ENCODE measurements at places on chromosomes 2 and 18. TPM values are rescaled to one million over a fixed set of nuclear protein-coding genes. Genes with fewer than 3 reads are reported as not detected.

Gene MERTK
- total RNA-seq = 34.2 TPM

- DNase-seq = no peak
Measured at GRCh38 chr2:167487728-167488127, 599.4 kb downstream of the XIRP2 start.

DNA sequence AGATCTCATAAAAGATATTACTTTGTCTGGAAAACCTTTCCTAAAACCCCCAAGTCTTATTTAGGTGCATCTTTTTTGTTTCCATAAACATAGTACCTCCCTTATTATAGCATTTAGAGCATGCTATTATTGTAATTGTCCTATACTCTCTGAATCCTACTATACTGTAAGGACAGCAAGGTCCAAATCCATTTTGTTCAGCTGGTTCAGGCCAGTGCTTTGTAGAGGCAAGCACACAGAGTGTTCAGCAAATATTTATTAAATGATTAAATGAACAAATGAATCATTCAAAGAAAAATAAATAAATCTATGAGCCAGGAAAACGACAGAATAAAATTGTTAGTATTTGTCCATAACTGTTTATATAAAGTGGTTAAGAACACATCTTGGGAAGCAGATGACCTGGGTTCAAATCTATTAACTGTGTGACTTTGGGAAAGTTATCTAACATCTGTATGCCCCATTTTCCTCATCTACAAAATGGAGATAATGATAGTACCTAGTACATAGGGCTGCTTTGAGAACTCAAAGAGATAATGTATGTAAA is 86.0 kb downstream of the COL3A1 start:
- DNase-seq = no peak

DNA sequence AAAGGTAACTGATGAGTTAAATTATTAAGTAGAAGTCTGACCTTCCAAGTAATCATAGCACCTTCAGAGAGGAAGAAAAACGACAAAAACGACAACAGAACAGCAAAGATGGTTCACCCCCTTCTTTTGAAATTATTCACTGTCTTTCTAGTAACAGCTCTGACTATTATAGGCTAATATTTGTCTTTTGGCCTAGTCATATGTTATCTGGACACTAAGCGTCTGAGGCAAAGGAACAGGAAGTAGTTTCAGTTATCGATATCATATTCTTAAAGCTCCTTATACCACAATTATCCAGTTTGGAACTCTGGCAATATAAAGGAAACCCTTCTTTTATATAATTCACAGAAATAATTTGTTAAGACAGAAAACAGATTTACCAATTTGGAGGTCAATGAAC is 27.6 kb upstream of the SLC40A1 start:
- DNase-seq = no peak

- peak; percentile 54 for DNase-seq
Measured at GRCh38 chr2:238444242-238444641, 17.5 kb downstream of the ASB1 start.

DNA sequence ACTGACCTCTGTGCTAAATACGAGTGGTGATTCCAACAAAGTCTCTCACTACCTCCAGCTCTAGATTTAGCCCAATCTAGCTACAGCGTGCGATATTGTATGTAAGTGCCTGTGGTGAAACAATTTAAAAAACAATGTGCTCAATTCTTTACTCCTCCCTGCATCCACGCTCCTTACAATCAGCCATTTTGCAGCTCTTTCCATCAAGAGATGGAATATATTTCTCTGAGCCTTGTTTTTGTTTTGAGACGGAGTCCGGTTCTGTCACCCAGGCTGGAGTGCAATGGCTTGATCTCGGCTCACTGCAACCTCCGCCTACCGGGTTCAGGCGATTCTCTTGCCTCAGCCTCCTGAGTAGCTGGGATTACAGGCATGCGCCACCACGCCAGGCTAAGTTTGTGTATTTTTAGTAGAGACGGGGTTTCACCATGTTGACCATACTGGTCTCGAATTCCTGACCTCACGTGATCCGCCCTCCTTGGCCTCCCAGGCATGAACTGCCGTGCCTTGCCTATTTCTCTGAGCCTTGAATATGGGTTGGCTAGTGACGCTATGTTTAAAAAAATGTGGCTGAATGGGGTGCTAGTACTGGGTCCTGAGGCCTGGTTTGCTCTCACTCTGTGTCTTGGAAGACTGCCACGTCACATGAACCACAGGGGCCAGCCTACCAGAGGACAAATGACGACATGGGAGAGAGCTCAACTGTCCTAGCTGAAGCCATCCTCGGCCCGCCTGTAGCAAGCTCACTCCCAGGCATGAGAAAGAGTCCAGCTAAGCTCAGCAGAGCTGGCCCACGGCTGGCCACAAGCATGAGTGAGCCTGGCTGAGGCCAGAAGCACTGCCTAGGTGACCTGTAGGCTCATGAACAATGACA is 14.8 kb downstream of the WDFY1 start:
- peak; percentile 88 for DNase-seq

GRCh38 chr2:231935207-231935524 is 9.0 kb upstream of the NPPC start:
- DNase-seq = no peak

DNA sequence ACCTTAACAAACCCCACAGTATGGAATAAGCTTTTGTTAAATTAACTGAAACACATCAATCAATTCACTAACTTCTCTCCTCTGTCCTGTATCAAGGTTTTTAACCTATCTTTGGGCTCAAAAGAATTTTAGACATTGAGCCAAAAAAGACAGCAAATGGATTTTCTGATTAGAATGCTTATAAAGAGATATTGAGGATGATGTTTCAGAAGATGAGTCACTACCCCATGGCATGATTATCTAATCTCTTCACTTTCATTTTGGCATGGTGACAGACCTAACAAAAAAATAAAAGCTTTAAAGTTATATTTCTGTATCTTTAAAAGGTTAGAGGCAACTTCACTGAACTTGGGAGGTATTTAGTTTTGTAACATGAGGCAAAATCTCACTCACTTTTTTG is 55.5 kb downstream of the SGPP2 start:
- no peak for DNase-seq

GRCh38 chr2:84894758-84895520 is 10.5 kb upstream of the TMSB10 start:
- no peak for DNase-seq

- no peak for DNase-seq
Measured at GRCh38 chr2:150307258-150307657, 180.2 kb downstream of the RND3 start.

Measured in posterior vena cava (tissue), 2 donors.